Smooth muscle cell of the pulmonary artery (primary cell): ENCODE measurements at places on chromosomes 3 and 15. TPM values are rescaled to one million over a fixed set of nuclear protein-coding genes. Genes with fewer than 3 reads are reported as not detected.

The FANCD2OS gene
- not detected in 2 replicates for total RNA-seq

The CSTA gene
- total RNA-seq, result 1.2 TPM in 1 of 2 replicates, not detected in the other

The GPR15 gene
- total RNA-seq, result not detected in 2 replicates

The TMEM158 gene
- 17.7 and 112 TPM in 2 replicates for total RNA-seq

The RPL22L1 gene
- 22.5 and 26.8 TPM in 2 replicates for total RNA-seq

The TTLL13 gene
- total RNA-seq, result 0.07 TPM in 1 of 2 replicates, not detected in the other

The FGF12 gene
- 0.03 and 0.07 TPM in 2 replicates for total RNA-seq

The EOMES gene
- not detected in 2 replicates for total RNA-seq

The BBX gene
- total RNA-seq, result 83.9 and 105 TPM in 2 replicates

The IL5RA gene
- total RNA-seq, result not detected in 2 replicates

The FBXO22 gene
- total RNA-seq, result 53.9 and 76.3 TPM in 2 replicates
